Heart right ventricle (tissue), 16 donors: ENCODE measurements at places on chromosomes 2 and 18. TPM values are rescaled to one million over a fixed set of nuclear protein-coding genes. Genes with fewer than 3 reads are reported as not detected.

Gene NT5C1B
- total RNA-seq: not detected

Gene SNRPD1
- total RNA-seq: 36.3 TPM

Gene REG1B
- not detected for total RNA-seq

Gene RTP5
- not detected for total RNA-seq

Gene CTAGE1
- total RNA-seq: 0.10 TPM

Gene TTN
- 3,334 TPM for total RNA-seq

Gene SERPINB13
- not detected for total RNA-seq

Gene CNTNAP5
- total RNA-seq: not detected

Gene ANKRD62
- total RNA-seq: not detected

Gene SP140
- 0.53 TPM for total RNA-seq

Gene C2orf78
- not detected for total RNA-seq

Gene UGT1A4
- total RNA-seq: not detected

Gene CCDC148
- 1.4 TPM for total RNA-seq

Gene MRO
- 2.9 TPM for total RNA-seq

Gene LANCL1
- 73.0 TPM for total RNA-seq

Gene NEU2
- total RNA-seq: not detected

Gene FBXO41
- 0.59 TPM for total RNA-seq

Gene TUBA3D
- 44.4 TPM for total RNA-seq

Gene LRP2
- not detected for total RNA-seq

Gene NOL4
- 0.40 TPM for total RNA-seq

Gene DSG2
- 36.0 TPM for total RNA-seq

Gene SPP2
- total RNA-seq: not detected

Gene LHCGR
- not detected for total RNA-seq

Gene SMYD1
- total RNA-seq: 446 TPM

Gene TFCP2L1
- 0.04 TPM for total RNA-seq

Gene UGT1A8
- total RNA-seq: not detected

Gene SPHKAP
- total RNA-seq: 101 TPM

Gene GTF2A1L
- total RNA-seq: not detected

Gene PIKFYVE
- total RNA-seq: 21.4 TPM

Gene LRATD1
- total RNA-seq: 1.0 TPM

Gene MARCO
- total RNA-seq: 10.3 TPM

Gene MBOAT2
- total RNA-seq: 12.9 TPM

Gene SLC5A7
- total RNA-seq: 0.39 TPM

Gene ANKAR
- 5.6 TPM for total RNA-seq

Gene SERPINB8
- 2.3 TPM for total RNA-seq

Gene CRYBA2
- not detected for total RNA-seq
